A549 treated with DMSO at 1 μM for 4 hours (cell line): ENCODE measurements at places on chromosomes 4 and X. TPM values are rescaled to one million over a fixed set of nuclear protein-coding genes. Genes with fewer than 3 reads are reported as not detected.

MAML3 gene
- total RNA-seq, result 9.5 to 13.9 TPM (median 13.2 TPM) in 5 replicates

FBXL5 gene
- total RNA-seq, result 32.0 to 40.2 TPM (median 32.6 TPM) in 5 replicates

TMEM144 gene
- total RNA-seq, result 3.4 to 4.8 TPM (median 3.9 TPM) in 5 replicates

ADRA2C gene
- 6.9 to 11.8 TPM (median 11.3 TPM) in 5 replicates for total RNA-seq

UGT2B10 gene
- total RNA-seq, result 0.10 TPM in 1 of 5 replicates, not detected in the others
